ENCODE measurements at places on chromosomes 12 and 14.

DNA sequence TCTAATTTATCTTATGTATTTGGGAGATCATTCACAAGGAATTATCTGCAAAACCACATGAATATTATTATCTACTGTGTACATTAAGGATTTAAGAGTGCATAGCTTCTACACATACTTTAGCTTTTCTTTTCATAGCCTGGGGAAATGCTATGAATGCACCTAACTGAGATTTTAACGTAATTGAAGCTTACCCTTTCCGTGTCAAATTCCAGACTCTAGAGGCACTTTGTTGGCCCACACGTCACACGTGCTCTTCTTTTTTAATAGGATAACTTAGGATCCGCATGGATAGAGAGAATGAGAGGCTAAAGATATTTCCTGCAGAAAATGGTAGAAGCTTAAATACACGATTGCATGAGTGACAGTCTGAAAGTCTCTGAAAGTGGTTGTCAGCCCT is 481.1 kb downstream of the PCNX1 start:
- DNase-seq: no peak

DNA sequence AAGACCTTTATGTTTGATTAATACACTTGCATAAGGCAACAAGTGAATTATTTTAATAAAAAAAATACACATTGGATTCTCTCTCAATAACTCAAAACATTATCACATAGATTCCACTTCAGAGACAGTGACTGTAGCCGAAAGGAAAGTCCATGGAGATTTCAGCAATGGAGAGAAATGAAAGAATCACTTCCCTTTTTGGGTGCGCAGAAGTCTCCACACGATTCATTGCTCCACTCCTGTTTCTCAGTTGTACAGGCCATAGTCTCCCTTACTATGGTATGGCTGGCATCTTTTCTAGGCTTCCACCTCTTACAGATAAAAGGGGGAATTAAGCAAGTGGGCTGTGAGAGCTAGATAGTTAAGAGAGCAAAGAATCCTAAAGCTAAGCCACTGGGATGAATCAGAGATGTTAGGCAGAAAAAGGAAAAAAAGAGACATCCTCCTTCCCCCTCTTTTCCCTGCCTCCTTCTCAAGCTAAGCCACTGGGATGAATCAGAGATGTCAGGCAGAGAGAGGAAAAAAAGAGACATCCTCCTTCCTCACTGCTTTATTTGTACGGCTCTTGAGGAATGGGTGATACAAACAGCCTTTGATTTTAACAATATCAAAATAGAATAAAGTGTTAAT is 16.3 kb downstream of the ST8SIA1 start:
- DNase-seq: no peak

DNA sequence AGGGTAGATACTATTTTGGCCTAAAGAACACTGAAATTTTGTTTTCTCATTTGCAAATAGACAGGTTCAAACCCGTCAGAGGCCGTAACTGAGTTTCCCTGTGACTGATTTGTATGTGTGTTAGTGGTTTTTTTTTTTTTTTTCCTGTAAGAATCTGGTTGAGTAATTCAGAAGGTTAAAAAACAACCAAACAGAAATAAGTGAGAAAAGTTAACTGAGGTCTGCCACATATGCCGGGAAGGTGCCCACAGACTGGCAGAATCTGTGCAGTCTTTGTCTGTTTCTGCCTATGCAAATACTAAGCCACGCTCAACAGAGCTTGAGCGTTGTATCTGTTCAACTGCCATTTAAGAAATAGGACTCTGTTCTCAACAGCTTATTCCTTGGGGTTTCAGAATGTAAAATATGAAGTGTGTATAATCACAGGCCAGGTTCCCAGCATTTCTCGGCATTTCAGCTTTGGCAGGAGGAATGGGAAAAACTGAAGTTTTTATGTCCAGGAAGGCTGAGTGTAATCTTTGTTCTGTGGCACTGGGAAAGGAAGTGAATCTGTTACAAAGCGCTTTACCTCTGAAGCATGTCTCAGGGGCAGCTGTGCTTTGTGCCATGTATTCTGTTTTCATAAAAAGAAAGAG is 181.9 kb downstream of the PRKCH start:
- DNase-seq: peak; percentile 26

DNA sequence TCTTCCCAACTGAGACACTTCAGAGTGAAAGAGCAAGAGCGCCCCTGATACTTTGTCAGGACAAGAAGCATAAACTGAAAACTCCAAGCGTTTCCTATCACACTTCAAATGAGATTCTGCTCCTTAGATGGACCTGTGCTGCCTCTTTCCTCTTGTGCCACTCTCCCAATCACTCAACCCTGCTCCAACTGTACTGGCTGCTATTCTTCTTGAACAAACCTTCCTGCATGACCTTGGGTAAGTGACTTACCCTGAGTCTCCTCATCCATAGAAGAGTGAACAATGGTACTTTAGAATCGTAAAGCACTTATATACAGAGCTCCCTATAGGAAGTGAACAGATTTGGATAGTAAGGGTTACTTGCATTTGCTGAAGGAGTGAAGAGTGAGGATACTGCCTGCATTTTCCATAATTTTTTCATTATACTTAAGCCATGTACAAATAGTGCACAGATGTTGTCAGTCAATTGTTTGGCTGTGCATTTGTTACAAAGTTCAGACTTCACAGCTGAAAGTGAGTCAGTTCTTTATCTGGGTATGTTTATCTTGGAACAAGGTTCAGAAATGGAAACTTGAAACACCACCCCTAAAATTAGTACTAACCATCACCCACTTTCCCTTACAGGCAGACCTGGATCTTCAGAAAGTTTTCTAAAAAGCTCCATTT is 10.8 kb downstream of the MTERF2 start:
- DNase-seq: no peak

DNA sequence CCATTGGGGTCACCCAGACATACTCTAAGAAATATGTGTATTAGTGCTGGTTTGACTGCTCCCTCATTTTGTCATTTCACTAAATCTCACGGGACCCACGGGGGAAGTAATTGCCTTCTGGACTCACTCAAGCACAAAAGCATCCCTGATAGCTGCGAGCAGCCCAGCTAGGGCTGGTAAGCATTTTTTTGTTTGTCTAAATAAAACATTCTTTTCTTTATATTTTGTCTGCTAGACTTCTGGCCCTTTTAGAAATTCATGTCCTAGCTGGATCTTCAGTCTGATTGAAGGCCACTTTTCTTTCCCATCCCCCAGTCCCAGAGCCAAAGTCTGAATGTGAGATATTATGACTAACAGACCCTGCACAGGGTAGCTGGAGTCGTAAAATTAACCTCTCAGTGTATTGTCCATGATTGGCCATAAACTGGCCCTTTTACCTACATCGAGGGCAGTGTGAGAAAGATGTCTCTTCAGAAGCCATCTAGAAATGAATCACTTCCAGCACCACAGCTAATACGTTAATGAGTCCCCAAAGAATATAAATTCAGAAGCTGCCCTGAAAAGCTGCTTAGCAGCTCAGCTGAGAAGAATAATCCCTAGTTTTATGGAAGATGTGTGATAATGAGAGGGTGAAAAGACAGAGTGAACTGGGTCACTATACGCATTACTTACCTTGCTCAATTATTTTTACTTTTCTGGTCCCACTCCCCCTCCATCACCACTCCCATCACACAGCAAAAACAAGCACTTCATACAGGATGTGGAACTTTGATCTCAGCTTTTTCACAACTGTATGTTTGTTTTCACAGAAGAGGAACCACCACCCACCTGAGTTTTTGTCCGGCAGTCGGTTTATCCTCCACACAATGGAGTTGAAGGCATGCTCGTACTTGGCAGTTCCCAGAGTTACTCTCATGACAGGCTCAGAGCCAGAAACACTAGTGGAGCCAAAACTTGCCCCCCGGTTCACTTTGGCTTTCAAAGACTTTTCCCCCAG is 55.6 kb upstream of the GTF2A1 start:
- DNase-seq: no peak

- no peak for DNase-seq
These were observed 22.2 kb downstream of the PLBD1 start for GRCh38 chr12:14545144-14546124.

DNA sequence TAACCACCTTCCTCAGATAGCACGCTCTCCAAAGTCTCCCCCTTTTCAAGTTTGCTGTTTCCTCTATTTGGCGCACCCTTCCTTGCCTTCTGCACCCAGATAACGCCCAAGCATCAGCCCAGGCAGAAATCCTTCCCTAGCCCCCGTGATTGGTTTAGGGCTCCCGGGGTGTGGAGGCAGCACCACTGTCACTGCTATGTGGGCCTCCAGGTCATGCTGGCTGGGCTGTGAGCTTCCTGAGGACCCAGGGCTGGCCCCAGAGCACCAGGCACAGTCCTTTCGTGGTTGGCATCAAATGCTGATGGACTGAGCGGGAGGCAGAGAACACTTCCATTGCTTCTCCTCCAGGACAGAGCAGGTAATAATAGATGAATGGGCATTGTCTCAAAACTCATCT is 311.4 kb downstream of the BCL11B start:
- DNase-seq: no peak

- no peak for DNase-seq
These were observed 36.1 kb downstream of the ATP2B1 start for GRCh38 chr12:89672589-89672979.

GRCh38 chr12:49491823-49492222 is 47.0 kb upstream of the KCNH3 start:
- no peak for DNase-seq

GRCh38 chr14:73797543-73798265 is 53.9 kb upstream of the PTGR2 start:
- no peak for DNase-seq

- no peak for DNase-seq
These were observed 1.8 kb upstream of the RCOR1 start for GRCh38 chr14:102590667-102591099.

DNA sequence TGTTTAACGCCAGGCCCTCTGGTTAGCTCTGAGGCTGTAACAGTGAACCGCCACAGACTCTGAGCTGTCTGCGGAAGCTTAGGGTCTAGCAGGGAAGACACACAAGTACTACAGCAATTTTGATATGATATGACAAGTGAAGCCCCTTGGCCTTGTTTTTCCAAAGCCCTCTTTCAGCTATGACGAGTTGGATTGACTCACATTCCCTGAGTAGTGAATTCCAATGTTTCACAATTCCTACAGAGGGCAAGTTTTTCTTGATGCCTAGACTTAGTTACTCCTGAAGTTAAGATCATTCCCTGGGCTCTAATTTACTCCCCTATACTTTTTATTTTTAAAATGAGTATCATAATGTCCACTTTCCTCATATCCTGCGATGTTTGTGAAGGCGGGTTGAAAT is 53.3 kb upstream of the CISTR start:
- no peak for DNase-seq

DNA sequence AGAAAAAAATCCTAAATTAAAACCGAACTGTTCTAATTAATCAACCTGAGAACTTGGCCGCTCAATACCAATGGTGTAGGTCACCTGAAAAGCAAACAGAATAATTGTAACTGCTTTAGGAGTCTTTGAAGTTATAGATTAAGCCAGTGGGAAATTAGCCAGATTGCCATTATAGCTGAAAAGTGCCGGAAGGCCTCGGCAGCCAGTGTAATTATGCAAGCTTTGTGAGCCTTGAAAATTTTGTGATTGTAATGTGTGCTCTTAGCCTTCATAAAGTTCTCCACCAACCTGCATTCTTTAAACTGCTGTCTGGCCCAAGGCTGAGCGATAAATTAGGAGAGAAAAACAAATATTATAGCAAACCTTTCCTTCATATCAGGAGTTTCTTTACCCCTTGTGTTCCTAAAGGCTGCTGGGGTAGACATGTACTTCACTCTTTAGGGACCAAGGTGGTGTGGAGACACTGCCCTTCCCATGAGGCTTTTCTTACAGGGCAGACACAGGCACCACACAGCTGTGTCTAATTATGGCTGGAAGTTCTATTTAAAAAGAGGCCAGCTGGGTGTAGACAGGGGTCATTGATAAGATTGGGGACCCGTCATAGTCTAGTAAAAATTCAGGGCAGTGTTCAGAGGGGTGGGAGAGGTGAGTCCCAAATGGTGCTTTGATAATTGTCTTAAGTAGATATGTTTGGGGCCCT is 991.2 kb downstream of the FLRT2 start:
- no peak for DNase-seq

DNA sequence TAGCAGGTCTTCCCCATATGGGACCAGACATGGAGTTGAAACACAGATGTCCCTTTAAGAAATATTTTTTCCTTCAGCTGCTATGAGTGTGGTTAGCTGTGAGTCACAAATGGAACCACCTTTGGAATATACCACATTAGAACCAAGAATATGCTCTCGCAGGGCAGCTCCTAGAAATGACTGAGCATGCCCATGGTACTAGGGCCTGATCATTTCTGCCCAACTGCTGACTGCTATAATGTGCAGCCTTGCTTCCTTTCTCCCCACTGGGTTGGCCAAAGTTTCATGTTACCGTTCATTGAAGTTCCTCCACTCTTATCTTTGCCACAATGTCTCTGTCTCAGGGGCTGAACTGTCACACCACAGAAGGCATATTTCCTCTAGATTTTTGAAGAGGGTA is 1074.6 kb downstream of the FLRT2 start:
- DNase-seq: no peak

DNA sequence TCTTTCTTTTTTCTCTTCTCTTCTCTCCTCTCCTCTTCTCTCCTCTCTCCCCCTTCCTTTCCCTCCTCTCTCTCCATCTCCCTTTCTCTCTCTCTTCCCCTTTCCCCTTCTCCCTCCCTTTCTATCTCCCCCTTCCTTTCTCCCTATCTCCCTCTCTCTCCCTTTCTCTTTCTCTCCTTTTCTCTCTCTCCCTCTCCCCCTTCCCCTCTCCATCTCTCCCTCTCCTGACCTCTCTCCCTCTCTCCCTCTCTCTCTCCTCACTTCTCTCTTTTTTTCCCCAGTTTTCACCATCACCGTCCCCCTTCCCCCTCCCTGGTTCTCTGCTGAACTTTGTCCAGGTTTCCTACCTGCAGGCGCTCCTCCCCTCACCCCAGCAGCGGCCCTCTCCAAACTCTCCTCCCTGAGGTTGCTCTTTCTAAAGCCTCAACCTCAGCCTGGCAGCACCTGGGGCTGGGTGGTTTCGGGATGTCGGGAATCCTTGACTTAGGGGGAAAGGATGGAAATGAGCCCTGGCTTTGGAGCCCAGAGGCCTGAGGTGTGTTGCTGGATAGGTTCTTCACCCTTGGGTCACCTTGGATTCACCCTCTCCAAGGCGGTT is 14.7 kb upstream of the TBX3 start:
- DNase-seq: no peak

- DNase-seq: no peak
These were observed 25.1 kb downstream of the ANAPC5 start for GRCh38 chr12:121326996-121327674.

- no peak for DNase-seq
These were observed 83.2 kb downstream of the ALG10B start for GRCh38 chr12:38399711-38400206.

DNA sequence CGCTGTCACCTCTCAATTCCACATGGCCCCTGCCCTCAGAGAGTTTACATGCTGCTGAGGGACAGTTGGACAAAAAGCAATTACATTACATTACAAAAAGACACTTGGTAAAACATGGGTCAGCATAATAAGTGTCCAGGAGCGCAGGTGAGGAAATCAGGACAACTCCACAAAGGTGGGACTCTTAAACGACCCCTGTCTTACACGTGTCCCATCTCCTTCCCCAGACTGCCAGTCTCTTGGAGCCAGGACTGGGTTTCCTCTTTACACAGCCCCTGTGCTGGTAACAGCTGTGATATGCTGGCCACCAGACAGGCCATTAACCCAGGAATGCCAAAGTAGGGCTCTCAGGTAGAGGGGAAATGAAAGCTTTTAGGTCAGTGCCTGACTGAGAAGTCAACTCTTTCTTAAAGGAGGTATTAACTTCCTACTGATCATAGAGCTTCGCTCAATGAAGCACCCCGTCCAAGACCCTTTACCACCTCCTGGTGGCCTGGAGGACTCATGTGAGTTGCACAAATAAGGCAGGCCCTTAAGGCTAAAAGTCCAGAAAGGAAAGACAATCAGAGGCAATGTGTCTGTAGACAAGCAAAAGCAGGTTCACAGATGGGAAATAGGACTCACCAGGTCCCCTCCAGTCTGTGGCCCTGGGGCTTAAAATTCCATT is 55.5 kb downstream of the ANO2 start:
- DNase-seq: no peak
